ENCODE measurements at places on chromosomes 5 and 9.

DNA sequence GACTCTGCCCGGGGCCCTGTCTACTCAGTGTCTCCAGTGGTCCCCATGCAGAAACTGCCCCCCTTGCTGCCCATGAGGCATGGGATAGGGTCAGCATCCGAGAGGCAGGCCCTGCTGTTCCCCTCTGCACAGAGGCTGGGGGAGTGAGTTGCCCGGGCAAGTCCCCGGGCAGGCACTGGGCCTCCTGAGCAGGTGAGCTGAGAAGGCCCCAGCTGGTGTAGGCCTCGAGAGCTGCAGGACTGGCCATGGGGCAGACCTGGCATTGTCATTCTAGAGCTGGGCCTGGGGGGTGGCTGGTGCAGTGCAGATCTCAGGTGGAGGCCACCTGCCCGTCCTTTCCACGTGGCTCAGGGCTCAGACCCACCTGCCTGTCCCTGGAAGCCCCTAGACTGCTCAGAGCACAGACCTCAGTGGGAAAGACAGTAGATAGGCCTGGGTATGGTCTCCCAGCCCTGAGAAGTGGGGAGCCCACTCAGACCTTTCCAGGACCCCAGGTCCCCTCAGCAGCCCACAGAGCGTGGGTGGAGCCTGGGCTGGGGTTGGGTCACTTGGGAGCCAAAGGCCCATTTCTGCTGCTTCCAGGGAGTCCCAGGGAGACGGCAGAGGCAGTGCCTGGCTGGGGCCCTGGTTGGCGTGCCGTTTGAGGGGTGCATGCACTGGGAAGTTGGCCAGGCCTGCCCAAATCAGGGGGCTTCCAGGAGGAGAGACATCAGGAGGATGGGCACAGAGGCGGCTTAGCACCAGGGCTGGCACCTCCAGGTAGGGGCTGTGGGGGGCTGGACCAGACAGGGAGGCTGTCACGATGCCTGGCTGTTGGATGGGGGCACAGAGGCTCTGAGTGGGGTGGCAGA lies 4.8 kb upstream of the NOTCH1 start:
- no peak for DNase-seq

DNA sequence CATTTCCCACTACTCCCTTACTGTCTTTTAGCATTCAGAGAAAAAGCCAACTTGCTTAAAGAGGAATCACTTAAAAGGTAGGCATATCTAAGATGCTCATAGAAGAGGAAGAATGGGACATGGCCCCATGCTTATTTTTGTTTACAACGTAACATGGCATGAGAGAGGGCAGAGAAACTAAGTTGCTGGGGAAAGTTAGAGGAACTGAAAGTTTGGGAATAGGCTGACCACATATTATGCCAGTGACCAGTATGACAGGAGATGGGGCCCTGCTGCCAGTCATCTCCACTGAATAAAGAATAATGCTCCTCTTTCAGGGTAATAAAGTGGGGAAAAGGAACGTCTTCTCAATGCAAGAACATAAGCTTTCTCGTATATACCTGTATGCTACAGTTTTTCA lies 1.9 kb downstream of the PLPP6 start:
- no peak for DNase-seq

- DNase-seq: no peak
Observed at GRCh38 chr9:105044518-105044917, 116.6 kb upstream of the ABCA1 start.

GRCh38 chr9:95206143-95206542 lies 111.4 kb downstream of the FANCC start:
- no peak for DNase-seq

DNA sequence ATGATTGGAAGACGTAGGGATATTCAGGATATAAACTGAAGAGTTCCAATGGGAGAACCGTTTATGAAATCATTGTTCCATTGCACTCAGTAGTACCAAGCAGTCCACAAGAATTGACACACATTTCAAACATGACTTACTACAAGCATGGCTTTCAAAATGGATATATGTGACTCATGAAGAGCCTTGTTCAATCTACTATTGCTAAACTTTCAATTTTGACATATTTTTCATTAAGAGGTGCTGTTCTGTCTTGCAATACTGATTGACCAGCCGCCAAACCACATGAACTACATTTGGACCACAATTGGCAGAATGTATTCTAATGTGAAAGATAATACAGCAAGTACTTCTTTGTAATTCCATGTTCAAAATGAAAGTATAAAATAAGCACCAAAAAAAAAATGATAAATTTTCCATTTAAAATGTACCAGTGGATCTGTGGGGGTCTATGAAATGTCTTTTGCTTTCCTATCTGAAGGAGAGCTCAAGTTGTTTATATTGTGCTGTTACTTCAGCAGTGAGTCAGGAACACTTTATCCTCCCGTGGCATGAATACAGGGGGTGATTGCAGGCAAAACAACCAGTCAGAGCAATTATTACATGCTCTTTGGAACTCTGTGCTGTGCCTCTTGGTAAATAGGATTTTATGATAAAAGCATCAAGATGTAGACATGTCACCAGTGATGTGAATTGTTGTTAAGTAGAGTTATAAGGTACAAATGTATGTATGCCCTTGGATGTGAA lies 366.0 kb downstream of the ARRDC3 start:
- no peak for DNase-seq

GRCh38 chr5:134609232-134609851 lies 23.3 kb downstream of the SAR1B start:
- no peak for DNase-seq

DNA sequence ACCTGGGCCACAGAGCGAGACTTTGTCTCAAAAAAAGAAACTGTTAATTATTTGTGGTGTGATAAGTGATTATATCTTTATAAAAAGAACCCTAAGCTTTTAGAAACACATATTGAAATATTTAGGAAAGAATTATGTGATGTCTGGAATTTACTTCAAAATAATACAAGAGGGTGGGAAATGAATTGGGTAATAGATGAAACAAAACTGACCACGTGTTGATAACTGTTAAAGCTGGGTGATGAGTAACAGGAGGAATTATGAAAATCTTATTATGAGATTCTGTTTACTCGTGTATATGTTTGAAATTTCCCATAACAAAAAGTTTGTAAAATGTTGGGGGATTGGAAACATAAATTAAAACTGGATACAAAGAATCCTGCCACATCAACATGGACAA lies 33.0 kb upstream of the PPP2CA start:
- no peak for DNase-seq

DNA sequence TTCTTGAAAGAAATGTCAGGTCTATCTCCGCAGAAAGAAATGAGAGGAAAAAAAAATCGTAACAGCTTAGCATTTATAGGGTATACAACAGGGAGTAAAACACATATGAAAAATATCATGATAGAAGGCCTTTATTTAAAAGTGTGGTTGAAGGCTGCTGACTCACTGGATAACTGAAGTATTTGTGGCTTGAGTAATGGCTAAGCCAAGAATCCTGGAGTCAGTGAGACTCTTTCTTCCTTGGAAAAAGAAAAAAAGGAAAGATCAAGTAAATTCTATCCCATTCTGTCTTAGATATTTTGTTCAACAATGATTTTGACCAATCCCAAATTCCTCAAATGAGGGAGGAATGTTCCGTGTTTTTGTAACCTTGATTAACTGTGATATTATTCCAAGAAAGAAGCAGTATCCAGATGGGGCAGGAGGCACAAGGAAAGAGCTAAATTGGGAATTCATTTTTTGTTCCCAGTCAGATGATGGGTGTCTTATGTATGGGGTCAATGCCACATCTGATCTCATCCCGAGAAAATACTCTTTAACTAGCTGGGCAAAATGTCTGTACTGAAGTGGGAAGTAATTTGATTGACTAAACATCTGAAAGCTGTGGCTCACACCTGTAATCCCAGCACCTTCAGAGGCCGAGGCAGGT lies 64.3 kb upstream of the MYO10 start:
- no peak for DNase-seq

GRCh38 chr5:121108725-121109124 lies 644.6 kb downstream of the PRR16 start:
- no peak for DNase-seq

GRCh38 chr9:35972093-35972492 lies 14.1 kb upstream of the OR2S2 start:
- no peak for DNase-seq

DNA sequence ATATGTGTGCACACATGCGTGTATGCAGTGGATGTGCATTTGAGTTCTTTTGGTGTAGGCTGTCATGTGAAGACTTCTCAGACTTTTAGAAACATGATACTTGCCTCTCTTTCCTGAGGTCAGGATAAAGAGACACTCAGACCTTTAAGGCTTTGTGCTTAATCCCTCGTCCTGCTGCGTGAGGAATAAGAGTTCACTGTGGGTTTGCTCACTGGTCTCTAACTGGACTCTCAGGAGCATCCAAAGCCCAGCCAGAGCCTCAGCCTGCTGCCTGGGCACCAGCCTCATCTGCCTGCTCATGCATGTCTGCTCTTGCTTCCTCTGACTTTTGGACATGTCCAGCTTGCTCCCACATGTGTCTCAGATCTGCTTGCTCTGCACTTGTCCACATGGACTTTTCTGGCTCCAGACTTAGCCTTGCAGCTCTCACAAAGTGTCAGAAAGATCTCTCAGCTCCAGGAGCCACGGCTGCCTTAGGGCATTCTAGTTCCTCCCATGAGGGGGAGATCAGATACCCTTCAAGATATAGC lies 65.1 kb upstream of the ZNF366 start:
- DNase-seq: no peak

- DNase-seq: no peak
Observed at GRCh38 chr5:139263946-139264345, 29.6 kb upstream of the MATR3 start.

GRCh38 chr9:87662808-87663528 lies 63.0 kb upstream of the CTSL start:
- peak; percentile 69 for DNase-seq

- no peak for DNase-seq
Observed at GRCh38 chr5:134902071-134902801, 2.7 kb upstream of the PCBD2 start.

- no peak for DNase-seq
Observed at GRCh38 chr9:92170848-92171247, 55.6 kb upstream of the SPTLC1 start.

- DNase-seq: no peak
Observed at GRCh38 chr9:4009006-4009511, 290.8 kb downstream of the GLIS3 start.

DNA sequence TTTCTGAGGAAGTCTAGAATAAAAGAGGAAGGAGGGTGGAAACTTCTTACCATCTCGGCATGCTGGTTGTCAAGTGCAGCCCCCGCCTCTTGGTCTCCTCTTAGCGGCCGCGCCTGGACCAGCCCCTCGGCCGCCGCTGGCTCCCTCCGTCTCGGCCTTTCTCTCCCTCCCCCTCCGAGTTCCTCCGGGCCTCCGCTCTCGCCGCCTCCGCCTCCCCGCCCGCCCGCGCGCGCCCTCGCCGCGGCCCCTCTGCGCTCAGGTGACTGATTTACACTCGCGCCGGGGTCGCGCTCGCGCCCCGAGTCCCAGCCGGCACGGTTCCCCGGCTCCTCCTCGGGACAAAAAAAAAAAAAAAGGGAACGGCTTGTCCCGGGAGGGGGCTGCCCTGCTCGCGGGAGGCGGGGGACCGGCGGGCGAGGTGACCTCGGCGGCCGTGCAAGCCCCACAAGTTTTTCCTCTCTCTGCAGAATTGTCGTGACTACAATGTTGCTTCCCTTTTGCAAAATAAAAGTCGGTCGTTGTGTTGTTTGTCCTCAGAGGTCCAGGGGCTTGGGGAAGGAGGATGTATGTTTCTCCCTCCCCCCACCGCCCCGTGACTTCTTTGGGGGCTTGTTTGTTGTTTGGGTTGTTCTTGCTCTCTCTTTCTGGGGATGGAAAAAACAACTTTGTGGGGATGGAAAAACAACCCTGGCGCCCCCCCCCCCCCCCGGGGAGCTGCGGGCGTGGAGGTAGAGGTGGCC lies at the start of gene BNC2:
Gene BNC2, minus strand, starts transcription at position 75 of the 740 bp plus-strand sequence. Its CDS starts 22 bp downstream, at position 53.
- DNase-seq: peak; percentile 28

- no peak for DNase-seq
Observed at GRCh38 chr5:93612855-93613243, 29.8 kb downstream of the NR2F1 start.

GRCh38 chr5:170633235-170634081 lies 129.6 kb downstream of the KCNIP1 start:
- DNase-seq: peak; percentile 81

DNA sequence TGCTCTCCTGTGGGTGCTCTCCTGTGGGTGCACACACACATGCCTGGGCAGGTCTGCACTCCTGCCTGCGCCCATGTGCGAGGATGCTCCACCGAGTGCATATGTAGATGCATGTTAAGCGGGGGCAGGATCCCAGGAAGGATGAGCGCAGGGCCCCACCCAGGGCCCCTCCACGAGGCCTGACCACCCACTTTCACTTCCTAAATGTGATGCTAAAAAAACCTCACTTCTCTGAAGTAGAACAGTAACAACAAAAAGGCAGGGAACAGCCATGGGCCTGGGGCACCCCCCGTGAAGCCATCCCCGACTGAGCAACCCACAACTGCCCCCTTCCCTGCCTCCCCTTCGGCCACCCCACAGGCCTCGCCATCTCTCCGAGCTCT lies 48.2 kb upstream of the SARDH start:
- DNase-seq: no peak

DNA sequence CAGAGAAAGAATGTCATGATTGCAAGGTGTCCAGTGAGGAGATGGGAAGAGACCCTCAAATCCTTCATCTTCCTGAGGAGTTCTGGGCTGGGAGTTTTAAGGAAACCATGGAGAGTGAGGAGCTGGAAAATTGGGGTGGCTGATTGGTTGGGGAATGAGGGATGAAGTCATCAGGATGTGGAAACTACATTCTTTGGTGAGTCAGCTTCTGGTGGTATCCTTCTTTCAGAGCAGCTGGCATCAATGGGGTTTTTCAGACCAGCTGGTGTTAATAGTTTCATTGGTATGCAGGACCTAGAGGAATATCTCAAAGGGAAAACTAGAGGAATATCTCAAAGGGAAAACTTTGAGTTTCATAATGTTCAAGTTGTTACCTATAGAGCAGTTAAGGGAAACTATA lies 45.2 kb downstream of the RNF180 start:
- no peak for DNase-seq

DNA sequence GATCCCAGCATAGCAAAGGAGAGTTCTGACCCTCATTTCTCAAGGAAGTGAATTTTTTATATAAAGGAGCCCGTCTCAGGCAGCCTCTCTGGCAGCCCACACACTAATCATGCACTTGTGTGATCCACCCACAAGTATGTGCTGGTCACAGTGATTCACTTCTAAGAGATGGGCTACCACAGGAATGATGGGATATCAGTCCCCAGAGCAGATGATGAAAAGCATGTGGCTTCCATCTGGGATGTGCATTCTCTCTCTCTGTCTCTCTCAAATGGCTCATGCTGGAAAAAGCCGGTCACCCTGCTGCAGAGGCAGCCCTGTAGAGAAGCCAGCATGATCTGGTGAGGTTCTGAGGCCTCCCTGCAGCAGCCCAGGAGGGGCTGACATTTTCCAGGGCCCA lies 74.2 kb upstream of the ADCY2 start:
- no peak for DNase-seq

- peak; percentile 38 for DNase-seq
Observed at GRCh38 chr5:59390074-59390659, 503.4 kb downstream of the PDE4D start.

DNA sequence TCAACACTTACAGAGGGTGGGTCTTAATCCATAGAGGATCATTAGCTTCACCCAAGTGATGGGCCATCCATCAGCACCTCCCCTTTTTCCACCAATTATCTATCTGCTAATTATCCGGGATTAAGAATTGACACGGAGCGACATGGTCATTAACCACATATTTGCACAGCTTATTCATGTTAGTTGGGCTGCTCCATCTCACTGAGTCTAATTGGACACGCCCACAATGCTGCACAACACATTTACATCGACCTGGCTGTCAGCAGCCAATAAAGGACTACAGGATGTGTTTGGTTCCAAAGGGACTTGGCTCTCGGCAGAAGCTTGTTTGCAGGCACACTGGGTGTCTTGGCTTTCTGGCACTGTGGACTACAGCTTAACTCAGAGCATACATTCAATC lies 21.6 kb downstream of the FOXE1 start:
- no peak for DNase-seq

Measured in NCI-H748 treated with DMSO at 0.1 percent for 48 hours (cell line).